CD4-positive, alpha-beta T cell treated with Interleukin-4 for 1 hour (primary cell): ENCODE measurements at places on chromosomes 7 and 10.

DNA sequence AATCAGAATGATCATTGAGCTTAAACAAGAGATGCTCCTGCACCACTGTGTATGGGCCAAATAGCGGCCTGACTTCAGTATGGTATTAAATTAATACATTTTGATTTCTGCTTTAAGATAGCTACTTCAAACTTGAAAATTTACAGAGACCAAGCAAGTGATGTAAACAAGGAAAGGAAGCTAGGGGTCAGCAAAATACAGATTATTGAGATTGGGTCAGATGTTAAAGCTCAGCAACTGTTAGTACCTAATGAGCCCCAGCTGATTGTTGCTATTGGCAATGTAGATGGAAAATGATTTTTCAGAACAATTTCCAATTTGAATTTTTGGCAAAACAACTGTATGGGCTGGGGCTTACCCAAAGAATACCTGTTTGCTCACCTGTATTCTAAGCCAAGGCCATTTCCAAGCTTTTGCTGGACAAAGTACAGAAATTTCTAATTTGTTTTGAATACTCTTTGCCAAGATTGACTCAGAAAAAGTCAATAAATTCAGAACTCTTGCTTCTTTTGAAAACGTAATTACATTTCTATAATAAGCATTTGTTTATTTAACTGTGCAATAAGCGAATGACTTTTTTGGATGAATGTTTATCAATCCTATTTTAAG, 23.0 kb upstream of the DLD start:
- DNase-seq, result no peak

DNA sequence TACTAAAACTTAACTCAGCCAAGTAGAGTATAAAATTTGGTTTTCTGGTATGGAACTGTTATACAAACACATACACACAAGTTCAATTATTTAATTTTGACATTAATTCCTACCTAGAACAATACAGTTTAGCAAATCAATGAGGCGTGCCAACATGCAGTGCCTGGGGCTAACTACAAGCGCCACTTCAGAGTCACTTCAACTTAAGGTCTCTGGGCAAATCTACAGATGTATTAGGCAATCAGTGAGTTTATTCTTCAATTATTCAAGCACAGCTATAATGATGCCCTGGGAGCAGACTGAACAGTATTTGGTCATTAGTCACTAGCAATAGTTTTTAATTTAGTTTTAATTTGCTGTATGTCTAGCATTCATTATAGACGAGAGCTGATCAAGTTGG, 51.6 kb downstream of the HIBADH start:
- DNase-seq, result no peak

DNA sequence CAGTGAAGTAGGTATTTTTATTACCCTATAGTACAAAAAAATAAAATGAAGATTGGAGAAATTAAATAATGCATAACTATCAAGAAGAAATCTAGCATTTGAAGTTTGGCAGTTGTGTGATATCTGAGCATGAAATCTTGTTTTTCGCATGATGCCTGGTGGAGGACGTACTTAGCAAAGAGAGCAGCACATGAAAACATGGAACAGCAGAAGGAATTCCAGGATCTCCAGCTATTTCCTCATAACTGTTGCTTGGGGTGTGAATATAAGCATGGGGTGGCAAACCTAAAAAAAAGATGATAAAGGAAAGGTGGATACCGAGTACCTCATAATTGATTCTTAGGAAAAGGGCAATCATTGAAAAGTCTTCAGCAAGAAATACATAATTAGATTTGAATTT, 174.3 kb upstream of the FAM3C start:
- DNase-seq, result no peak

- no peak for DNase-seq
Measured at GRCh38 chr7:34849163-34849960, 187.9 kb downstream of the DPY19L1 start.

GRCh38 chr7:18003286-18003994, 24.2 kb downstream of the PRPS1L1 start:
- DNase-seq, result no peak

- no peak for DNase-seq
Measured at GRCh38 chr10:15353471-15354017, 17.5 kb downstream of the FAM171A1 start.

DNA sequence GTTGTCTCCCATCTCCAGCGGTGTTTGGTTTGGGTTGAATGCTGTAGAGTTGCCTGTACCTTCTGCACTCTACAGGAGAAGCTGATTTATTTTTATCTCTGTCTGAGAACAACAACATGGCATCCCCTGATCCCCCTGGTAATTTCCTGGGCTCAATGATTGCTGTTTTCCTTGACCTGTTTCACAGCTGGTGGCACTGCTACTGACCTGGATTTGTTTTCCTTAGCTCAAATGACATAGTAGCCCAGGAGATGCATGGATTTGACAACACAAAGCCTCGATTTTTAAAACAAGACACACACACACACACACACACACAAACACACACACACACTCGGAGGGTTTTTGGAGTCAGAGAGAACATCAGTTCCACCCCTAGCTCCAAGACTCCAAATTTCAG, 301.6 kb downstream of the NRG3 start:
- no peak for DNase-seq

- no peak for DNase-seq
Measured at GRCh38 chr7:22931011-22931410, 82.9 kb downstream of the HYCC1 start.

- DNase-seq, result no peak
Measured at GRCh38 chr7:144024213-144024612, 24.1 kb downstream of the OR6B1 start.

GRCh38 chr7:92614660-92615174, 24.5 kb upstream of the FAM133B start:
- no peak for DNase-seq

GRCh38 chr7:23264916-23265458, 18.4 kb downstream of the GPNMB start:
- DNase-seq, result no peak

DNA sequence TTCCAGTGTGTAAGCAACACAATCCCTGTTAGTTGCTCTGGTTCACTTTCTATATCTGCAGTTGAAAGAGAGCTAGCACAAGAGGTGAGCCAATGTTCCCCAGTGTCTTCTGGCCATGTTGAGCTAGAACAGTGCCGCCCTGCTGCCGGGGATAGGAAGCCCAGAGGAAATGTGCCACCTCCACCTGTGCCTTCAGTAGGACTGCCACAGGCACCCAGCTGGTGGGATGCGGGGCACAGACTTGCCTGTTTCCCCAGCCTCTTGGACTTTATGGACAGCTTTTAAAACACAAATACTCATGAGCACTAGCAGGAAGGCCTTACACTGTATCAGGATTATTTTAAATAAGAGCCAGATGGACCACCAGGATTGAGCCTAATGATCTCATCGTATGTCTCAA, 234.5 kb upstream of the COBL start:
- no peak for DNase-seq

DNA sequence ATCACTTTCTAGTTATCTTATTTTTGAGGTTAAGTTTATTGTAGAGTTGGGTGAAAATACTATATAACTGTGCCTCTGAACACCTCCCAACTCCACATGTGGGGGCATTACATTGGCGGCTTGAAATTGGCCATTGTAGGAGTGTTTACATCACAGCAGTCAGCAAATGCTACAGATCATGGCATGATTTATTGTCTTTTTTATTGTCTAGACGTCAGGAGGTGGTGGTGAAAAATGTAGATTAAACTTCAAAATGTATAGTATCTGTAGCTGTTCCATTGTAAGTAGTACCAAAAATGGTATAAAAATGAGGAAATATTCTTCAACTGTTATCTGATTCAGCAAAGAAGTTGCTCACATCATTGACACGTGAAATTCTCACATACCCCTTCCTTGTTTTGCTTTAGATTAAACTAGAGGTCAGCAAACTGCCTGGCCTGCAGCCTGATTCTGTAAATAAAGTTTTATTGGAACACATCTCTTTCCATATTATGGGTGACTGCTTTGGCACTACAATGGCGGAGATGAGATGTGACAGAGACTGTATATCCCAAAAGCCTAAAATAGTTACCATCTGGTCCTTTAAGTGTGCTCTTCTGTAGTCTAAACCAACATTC, 35.0 kb downstream of the TAF3 start:
- no peak for DNase-seq

DNA sequence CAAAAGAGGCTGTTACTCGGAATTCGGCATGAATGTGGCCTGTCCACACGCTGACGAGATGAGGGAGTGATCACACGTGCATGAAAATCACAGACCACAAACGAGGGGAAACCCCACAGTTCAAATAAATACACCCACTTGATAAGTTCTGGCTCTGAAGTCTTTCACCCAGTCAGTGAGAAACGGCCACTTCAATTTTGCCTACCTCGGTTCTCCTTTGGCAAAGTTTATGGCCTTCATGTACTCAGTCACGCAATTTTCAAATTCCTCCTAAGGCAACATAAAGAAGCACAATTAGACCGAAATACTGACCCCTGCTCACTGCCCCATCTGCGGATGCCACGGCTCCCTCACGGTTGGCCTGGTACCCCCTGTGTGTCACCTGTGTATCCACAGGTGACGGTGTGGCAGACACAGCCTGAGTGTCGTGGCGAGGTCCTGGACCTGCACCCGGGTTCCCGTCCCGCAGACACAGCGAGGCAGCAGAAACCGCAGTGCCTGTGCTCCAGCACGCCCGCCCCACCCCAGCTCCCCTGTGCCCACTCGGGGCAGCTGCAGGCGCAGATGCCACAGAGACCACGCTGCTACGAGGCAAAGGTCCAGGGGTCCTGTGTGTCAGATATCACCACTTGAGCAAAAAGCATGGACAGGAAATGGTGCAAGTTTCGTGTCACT, 1.4 kb downstream of the CFAP46 start:
- no peak for DNase-seq

GRCh38 chr10:115937768-115938056, 335.3 kb downstream of the GFRA1 start:
- DNase-seq, result no peak

DNA sequence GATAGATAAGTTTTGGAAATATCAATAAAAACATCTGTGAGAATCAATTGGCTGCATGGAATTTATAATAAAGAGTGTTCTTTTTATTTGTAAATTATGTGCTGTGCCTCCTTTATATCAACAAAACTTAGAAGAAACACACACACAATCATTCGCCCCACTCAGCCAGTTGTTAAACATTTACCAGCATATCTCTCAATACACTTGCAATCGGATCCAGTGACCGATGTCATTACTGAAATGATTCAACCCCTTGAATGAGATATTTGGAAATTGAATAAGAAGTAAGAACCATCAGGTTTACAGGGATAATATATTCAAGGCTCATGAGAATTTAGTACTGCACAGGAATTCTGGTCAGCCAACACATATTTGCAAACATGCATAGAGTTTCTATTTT, 35.6 kb downstream of the TAF3 start:
- no peak for DNase-seq

DNA sequence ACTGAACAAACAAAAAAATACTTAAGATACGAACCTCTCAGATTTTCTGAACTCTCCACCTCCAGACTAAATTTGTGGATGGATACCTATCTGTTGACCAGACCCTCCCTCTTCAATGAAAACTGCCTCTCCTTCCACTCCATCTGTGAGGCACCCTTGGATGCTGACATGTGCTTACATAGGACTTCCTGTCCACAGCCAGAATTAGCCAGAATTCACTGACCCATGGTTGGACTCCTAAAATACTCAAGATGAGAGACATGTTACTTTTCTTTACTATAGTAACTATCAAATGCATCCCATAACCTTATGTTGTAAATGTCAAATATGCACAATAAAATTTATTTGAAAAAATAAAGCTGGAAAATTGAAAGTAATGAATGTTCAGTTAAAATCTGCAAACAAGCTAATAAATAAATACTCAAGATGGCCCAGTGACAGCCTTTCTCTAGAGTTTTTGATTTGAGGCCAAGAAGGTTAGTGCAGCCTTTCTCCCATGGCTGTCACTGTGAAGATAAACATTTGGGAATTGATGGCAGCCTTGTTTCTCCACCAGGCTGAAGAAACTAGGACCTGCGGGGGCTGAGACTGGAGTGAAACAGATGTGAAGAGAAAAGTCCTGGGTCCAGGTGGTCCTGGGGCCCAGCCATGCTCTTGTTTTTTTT, 287.0 kb downstream of the ZEB1 start:
- DNase-seq, result no peak

GRCh38 chr10:58641095-58641531, 128.4 kb downstream of the BICC1 start:
- no peak for DNase-seq

- DNase-seq, result no peak
Measured at GRCh38 chr10:67667035-67667425, 29.0 kb downstream of the CTNNA3 start.

DNA sequence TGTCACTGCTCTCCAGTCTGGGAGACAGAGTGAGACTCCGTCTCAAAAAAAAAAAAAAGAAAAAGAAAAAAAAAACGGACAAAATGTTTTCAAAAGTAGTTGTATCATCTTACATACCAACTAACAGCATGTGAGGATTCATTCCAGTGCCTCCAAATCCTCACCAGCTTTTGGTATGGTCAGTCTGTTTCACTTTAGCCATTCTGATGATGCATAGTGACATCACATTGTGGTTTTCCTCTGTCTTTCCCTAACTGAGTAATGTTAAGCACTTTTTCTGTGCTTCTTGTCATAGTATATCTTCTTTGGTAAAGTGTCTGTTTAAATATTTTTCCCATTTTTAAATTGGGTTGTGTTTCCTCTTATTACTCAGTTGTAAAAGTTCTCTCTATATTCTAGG, 251.4 kb upstream of the CTBP2 start:
- DNase-seq, result no peak

DNA sequence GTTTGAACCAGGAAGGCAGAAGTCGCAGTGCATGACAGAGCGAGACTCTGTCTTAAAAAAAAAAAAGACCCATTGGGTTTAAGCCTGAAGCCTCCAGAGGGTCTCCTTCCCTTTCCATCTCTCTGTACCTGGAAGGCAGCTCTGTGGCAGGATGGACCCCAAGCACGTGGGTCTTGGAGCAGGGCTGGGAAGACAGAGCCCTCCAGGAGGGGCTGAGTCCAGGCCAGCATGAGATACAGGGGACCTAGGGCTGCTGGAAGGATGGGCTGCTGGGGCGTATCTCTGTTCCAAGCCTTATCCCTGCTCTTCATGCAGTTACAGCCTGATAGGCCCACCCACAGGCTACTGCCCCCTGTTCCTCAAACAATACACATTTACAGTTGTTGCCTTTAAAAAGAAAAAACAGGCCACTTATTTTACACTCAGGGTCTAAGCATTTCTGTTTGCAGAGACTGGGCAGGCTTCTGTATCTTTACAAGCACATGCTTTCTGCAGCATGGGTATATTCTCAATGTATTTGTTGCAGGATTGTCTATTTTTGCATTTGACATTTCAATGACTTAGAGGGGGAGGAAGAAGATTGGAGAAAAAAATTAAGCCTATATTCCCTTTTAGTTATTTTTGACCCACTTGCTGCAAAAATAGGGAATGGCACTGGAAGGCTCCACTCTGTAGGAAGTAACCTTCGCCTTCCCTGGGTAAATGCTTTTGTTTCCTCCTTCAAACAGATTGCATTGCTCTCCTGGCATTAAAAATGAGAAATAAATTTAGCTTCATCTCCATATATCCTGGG, 60.1 kb downstream of the FAM171A1 start:
- DNase-seq, result no peak

- DNase-seq, result no peak
Measured at GRCh38 chr10:57919864-57920263, 347.8 kb downstream of the IPMK start.
